ENCODE measurements at places on chromosomes 7 and 10.
A peak's percentile ranks its signal among the peaks of the same experiment; 100 is the strongest.

- DNase-seq: no peak
Measured at GRCh38 chr10:130009228-130009627, 45.2 kb upstream of the EBF3 start.

- DNase-seq: no peak
Measured at GRCh38 chr10:132685101-132685891, 100.7 kb downstream of the NKX6-2 start.

DNA sequence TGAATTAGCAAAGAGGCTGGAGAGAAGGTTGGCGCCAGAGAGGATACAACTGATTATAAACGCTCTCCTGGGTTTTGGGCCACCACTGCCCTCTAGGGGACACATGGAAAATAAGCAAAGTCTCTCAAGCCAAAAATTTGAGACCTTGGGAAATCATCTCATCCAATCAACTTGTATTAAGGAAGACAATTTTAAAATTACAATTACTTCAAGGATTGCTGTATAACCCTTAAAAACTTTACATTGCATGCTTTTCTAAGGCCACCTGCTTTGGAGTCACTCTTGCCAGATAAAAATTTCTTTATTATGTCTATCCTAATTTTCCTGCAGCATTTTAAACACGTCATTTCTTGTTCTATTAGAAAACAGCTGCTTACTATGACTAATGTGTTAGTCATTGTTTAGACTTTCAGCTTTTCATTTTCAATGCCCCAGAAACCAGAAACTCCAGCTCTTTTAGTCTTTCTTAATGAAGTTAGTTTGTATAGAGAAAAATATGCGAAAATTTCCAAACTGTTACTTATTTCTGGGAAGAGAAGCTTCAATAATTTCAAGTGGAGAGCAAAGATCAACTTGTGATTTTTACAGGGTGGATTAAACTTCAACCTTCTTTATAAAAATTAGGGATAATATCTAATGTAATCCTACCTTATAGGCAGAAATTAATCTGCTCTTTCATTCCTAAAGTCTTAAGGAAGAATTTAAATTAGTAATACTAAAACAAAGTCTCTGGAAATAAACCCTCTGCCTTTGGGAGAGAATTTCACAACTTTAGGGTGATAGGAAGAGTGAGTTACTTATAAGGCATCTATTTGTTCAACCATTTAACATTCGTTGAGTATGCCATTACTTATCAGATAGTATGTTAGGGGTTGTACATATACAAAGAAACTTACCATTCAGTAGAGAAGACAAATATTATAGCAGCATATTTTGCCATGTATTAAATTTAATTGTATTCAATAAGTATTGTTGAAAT lies 20.6 kb upstream of the RHOBTB1 start:
- peak; percentile 59 for DNase-seq

GRCh38 chr7:156751319-156751718 lies 110.7 kb downstream of the RNF32 start:
- no peak for DNase-seq

DNA sequence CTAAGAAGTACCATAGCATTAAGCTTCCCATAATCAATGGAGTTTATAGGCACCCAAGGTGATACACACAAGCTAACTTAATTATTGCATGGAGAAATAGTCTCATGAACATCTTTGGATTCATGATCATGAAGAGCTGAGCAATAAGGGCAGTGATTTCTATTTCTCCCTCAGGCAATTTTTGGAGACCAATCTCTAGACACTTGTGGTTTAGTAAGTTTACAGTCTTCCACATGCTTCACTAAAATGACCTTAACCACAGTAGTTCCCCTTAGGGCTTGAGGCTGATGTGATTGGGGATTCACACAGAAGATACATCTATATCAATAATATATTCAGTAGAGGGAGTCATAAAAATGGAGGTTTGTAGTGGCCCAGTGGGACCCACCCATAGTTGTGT lies 241.2 kb downstream of the CCDC7 start:
- DNase-seq: no peak

- no peak for DNase-seq
Measured at GRCh38 chr7:13742126-13742525, 247.3 kb downstream of the ETV1 start.

- DNase-seq: peak; percentile 33
Measured at GRCh38 chr7:70694434-70694970, 437.4 kb upstream of the GALNT17 start.

DNA sequence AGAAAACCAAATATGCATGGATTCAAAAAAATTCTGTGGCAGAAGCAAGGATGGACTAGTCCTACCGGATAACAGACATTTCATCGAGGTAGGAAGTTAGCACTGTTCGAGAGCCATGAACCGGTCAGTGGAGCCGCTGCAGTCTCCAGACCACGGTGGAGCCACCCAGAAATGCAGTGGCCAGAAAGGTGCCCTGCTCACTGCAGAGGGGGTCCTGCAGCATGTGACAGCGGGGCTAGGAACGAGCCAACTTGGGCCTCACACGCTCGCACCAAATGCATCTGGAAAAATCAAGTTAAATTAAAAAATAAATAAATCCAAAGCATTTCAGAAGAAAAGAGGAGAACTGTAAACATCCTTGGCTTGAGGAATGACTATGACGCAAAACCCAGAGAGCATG lies 13.1 kb upstream of the CFAP46 start:
- DNase-seq: no peak

DNA sequence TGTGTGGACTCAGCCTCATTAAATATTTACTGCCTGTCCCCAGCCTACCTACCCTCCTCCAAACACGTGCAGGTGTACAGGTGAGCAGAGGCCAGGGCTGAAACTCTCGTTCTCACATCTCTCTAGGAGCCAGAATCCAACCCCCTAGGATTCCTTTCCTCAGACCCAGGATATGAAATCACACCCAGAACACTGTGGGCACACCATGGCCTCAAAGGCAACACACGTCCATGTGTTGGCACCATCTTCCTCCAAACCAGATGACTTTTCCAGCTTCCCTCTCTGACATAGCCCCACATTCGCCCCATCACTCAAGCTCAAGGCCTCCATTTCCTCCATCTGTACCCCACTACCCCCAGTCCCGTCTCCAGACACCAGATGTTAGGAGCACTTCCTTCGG lies 51.8 kb upstream of the DUSP5 start:
- no peak for DNase-seq

DNA sequence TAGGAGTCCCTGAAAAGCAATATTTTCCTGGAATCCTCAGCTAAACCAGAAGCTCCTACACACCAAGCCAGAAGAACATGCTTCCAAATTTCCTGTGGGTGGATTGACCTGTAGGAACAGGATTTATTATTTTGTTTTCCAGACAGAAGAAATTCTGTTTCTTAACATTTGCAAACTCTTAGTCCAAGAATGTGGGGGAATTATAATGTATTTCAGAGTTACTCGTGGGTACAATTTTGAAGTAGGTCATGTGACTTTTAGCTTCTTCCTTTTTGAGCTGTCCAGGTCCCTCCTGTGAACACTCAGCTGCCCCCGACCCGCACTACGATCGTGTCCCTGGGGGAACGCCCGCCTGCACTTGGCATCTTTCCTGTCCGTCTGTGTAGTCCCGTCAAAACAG lies 27.7 kb upstream of the VIPR2 start:
- DNase-seq: no peak

GRCh38 chr10:81403451-81403850 lies 471.5 kb upstream of the NRG3 start:
- DNase-seq: no peak

DNA sequence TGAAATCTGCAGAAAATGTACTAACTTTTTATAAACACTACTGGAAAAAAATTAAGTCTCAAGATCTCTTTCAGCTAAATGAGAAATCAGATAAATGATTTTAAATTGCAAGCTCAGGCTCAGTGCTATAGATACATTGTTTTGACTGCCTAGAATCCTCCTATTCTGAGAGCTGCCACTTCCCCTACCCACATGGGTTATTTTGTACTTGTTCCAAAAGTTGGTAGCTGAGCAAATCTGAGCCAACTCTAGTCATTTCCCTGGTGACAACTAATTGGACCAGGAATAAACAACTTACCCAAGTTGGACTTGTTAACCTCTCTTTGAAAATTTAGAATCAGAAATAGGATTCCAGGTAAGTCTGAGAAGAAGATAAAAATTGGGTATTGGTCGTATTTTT lies 202.1 kb downstream of the MBL2 start:
- no peak for DNase-seq

DNA sequence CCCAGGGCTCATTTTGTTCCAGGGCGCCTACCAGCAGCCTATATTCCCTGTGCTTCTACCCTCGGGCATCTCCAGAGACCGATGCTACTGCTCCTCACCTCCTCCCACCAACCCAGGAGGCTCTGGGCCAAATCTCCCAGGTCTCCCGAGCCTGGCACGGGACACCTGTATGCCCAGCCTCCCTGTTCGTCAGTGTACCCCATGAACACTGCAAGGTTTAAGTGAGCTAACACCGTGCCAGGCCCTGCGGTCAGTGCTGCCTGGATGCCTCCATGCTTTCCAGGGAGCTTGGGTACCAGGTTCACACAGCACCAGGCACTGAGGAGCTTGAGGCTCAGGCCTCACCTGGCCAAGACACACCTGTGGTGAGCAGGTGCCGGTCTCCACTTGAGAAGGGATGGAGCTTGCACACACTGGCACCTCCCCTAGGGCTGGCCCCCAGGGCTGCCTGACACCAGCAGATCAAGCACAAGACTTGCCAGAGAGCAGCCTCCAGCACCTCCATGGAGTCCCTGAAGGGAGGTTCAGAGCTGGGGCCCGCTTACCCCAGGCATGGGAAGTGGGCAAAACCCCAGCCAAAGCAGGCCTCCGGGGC lies 80.3 kb downstream of the FAM53B start:
- no peak for DNase-seq

DNA sequence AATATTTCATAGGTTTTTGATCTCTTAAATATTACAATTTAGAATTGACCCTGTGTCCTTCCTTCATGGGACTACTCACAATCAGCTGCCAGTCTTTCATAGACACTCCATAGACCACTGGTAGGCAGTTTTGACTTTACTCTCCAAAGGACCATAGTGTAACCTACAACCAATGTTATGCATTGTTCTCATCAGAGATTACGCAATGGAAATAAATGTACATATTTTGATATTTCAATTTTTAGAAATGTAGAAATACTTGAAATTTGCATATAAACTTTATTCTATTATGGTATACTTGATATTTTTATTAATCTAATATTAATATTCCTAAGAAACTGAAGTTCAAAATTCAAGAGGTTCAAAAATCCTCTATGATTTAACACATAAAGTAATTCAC lies 446.4 kb upstream of the KCND2 start:
- no peak for DNase-seq

DNA sequence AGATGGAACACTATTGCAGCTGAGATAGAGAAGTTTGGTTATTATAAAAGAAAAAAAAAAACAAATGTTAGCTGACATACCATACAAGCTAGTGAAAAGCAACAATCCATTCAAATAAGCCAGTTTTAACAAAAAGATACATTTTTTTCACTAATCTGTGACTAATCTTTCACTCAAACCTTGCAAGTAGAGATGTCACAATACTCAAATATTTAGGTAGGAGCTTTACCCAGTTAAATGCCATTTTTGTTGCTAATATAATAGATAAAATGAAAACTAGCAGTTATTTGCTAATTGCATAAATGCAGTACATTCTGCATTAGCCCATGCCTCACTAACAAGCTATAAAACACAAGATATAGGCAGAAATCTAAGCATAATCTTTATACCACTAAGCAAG lies 123.6 kb downstream of the BTAF1 start:
- no peak for DNase-seq

DNA sequence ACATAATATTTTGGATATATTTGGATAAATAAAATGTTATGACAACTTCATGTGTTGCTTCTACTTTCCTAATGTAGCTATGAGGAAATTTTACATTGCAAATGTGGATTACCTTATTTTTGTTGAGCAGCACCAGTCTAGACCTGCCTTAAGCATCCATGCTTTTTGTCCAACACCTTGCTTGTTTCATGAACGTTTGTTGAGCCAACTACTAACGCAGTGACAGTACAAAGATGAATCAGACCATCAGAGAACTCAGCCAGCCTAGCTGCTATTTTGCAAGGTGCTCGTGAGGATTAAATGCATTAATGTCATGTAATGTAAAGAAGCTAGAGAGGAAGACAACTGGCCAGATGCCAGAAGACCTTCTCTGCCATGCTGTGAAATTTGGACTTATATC lies 1.1 kb upstream of the ZC3HAV1L start:
- no peak for DNase-seq

- DNase-seq: no peak
Measured at GRCh38 chr7:51590746-51591145, 274.1 kb upstream of the COBL start.

DNA sequence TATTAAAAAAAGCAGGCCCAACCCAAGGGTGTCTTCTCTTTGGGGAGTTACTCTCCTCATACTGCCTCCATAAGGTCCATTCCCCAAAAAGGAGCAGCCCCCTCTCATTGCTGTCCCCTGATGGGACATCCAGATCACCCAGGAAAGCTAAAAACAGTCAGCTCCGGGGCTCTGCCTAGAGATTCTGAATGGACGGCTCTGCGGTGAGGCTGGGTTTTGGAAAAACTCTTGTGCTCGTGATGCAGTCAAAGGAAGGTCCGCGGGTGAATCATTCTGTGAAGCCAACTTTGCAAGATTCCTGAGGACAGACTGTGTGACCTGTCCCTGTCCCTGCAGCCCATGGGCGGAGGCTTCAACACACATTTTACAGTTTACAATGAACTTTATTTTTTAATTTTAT lies 351.5 kb downstream of the TYW1 start:
- DNase-seq: no peak

- no peak for DNase-seq
Measured at GRCh38 chr10:57482259-57482658, 785.4 kb downstream of the IPMK start.

DNA sequence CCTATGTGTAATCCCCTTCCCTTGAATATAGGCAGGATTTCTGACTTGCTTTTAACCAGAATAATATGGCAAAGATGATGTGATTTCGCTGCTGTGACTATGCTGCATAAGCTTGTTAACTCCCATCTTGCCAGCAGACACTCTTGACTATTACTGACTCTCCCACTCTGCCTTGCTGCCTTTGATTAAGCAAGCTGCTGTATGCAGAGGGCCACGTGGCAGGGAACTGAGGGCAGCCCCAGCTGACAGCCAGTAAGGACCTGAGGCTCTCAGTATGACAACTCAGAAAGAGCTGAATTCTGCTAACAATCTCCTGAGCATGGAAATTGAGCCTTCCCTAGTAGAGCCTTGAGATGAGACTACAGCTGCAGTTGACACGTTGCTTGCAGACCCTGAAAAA lies 279.4 kb upstream of the CACNA2D1 start:
- no peak for DNase-seq

DNA sequence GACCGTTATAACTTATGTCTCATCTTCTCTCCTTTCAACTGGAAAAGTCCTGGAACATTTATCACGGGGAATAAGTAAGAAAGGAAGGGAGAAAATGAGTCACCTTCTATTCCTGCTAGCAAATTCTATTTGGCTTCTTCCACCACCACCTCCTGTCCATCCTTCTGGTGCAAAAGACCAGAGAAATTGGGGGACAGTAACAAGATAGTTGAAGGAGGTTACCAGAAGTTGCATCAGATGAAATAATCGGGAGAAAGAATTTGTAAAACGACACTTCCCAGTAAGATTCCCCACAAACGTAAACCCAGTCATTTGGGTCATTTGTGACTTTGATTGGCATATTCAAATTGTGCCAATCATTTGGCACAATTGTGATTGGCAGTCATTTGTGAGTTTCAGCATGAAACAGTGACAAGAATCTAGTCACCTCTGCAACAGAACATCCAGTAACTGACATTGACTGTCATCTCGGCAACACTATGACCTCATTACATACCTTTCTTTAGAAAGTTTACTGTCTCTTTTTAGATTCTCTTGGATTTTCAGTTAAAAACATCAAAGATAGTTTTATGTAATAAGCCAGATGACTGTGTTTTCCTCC lies 51.3 kb upstream of the PIK3CG start:
- DNase-seq: no peak

- DNase-seq: no peak
Measured at GRCh38 chr10:75191821-75192568, 18.6 kb upstream of the VDAC2 start.

Data from NCI-H1105 treated with DMSO at 0.1 percent for 48 hours (cell line).